Tibial nerve (tissue), 4 donors: ENCODE measurements at places on chromosomes 16 and 17. TPM values are rescaled to one million over a fixed set of nuclear protein-coding genes. Genes with fewer than 3 reads are reported as not detected.

GRCh38 chr17:49359990-49360795 is 1.9 kb downstream of the ZNF652 start:
- H3K27ac ChIP-seq, result peak overlapping the region; percentile 96
- H3K36me3 ChIP-seq, result no peaks in the 10 kb centered on the region
- H3K4me1 ChIP-seq, result no peaks in the 10 kb centered on the region
- no peak for DNase-seq
- no peaks in the 10 kb centered on the region for H3K27me3 ChIP-seq
- H3K4me3 ChIP-seq, result peak overlapping the region; percentile 95

DNA sequence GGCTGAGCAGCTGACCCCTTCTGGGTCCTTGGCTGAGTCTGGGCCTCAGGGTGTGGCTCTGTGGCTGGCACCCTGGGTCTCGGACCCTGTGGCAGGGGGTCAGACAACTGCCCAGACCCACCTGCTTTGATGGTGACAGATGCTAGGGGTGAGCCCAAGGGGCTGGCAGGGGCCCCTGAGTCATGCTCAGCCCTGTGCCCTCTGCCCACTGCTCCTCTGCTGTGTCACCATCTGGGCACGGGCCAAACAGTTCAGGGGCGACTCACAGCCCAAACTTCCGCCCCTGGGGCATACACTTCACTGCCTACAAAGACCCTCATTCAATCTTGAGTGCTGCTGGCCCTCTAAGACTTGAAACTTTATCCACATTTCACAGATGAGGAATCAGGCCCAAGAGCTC is 5.7 kb downstream of the ADGRG1 start:
- no peak overlapping the region for H3K27ac ChIP-seq
- no peak for DNase-seq
- H3K4me3 ChIP-seq, result no peak overlapping the region
- H3K4me1 ChIP-seq, result peaks cover 78% of the 10 kb centered on the region
- no peaks in the 10 kb centered on the region for H3K36me3 ChIP-seq

- H3K27me3 ChIP-seq, result no peaks in the 10 kb centered on the region
- no peak overlapping the region for H3K4me3 ChIP-seq
- H3K4me1 ChIP-seq, result peaks cover 29% of the 10 kb centered on the region
- H3K27ac ChIP-seq, result peak overlapping the region; percentile 59
Observed at GRCh38 chr17:50205111-50205962, 3.9 kb upstream of the COL1A1 start.

- no peak for DNase-seq
- peaks cover 18% of the 10 kb centered on the region for H3K27me3 ChIP-seq
- H3K4me1 ChIP-seq, result no peaks in the 10 kb centered on the region
- no peak overlapping the region for H3K4me3 ChIP-seq
- no peak overlapping the region for H3K27ac ChIP-seq
Observed at GRCh38 chr17:46908068-46908737, 14.8 kb upstream of the GOSR2 start.

- no peaks in the 10 kb centered on the region for H3K4me1 ChIP-seq
- H3K36me3 ChIP-seq, result no peaks in the 10 kb centered on the region
- H3K27ac ChIP-seq, result no peak overlapping the region
- DNase-seq, result no peak
Observed at GRCh38 chr17:80408872-80409271, 6.1 kb upstream of the ENDOV start.

- H3K27me3 ChIP-seq, result no peaks in the 10 kb centered on the region
- no peaks in the 10 kb centered on the region for H3K36me3 ChIP-seq
- H3K4me3 ChIP-seq, result no peak overlapping the region
- H3K27ac ChIP-seq, result no peak overlapping the region
Observed at GRCh38 chr16:87000001-87000400, 317.2 kb downstream of the C16orf95 start.

GRCh38 chr17:33040461-33040860 is 48.8 kb downstream of the SPACA3 start:
- no peak for DNase-seq
- H3K27ac ChIP-seq, result no peak overlapping the region
- H3K4me3 ChIP-seq, result no peak overlapping the region
- H3K4me1 ChIP-seq, result no peaks in the 10 kb centered on the region
- H3K36me3 ChIP-seq, result no peaks in the 10 kb centered on the region

Gene KRT25
- 0.22 TPM for total RNA-seq

GRCh38 chr17:35730400-35731005 is 936 bp upstream of the RASL10B start:
- H3K4me1 ChIP-seq, result peaks cover 47% of the 10 kb centered on the region
- no peaks in the 10 kb centered on the region for H3K27me3 ChIP-seq
- no peak for DNase-seq

GRCh38 chr16:14354561-14355351 is 275.3 kb downstream of the PARN start:
- H3K36me3 ChIP-seq, result no peaks in the 10 kb centered on the region
- H3K4me3 ChIP-seq, result peak overlapping the region; percentile 1

DNA sequence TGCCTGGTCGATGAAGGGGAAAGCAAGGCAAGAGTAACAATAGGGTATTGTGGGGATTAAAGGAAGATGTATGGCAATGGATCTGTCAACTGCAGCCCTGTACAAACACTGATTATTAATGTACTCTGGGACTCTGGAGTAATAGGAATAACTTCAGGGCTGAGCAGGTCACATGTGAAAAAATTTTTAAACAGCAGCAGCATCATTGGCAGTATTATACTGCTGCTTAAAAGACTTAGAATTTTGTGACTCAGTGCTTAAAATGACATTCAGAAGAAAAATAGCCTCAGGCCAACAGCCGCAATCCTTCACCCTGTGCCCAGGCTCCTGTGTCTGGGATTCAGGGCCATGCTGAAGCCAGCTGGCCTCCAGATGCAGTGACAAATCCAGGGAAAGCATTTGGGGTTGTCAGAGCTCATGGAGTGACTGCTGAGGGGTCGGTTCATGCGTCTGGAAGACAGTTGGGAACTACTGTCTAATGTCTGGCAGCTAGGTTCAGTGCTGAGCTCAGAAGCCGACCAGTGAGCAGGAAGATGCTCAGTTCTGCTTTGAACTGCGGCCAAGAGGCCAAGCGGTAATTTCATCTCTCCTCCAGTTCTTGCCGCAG is 22.2 kb downstream of the TEX2 start:
- H3K27me3 ChIP-seq, result no peaks in the 10 kb centered on the region
- peak overlapping the region; percentile 64 for H3K27ac ChIP-seq
- peak; percentile 49 for DNase-seq
- H3K4me3 ChIP-seq, result no peak overlapping the region
- H3K36me3 ChIP-seq, result no peaks in the 10 kb centered on the region

Gene ZCCHC14
- 15.3 TPM for total RNA-seq

DNA sequence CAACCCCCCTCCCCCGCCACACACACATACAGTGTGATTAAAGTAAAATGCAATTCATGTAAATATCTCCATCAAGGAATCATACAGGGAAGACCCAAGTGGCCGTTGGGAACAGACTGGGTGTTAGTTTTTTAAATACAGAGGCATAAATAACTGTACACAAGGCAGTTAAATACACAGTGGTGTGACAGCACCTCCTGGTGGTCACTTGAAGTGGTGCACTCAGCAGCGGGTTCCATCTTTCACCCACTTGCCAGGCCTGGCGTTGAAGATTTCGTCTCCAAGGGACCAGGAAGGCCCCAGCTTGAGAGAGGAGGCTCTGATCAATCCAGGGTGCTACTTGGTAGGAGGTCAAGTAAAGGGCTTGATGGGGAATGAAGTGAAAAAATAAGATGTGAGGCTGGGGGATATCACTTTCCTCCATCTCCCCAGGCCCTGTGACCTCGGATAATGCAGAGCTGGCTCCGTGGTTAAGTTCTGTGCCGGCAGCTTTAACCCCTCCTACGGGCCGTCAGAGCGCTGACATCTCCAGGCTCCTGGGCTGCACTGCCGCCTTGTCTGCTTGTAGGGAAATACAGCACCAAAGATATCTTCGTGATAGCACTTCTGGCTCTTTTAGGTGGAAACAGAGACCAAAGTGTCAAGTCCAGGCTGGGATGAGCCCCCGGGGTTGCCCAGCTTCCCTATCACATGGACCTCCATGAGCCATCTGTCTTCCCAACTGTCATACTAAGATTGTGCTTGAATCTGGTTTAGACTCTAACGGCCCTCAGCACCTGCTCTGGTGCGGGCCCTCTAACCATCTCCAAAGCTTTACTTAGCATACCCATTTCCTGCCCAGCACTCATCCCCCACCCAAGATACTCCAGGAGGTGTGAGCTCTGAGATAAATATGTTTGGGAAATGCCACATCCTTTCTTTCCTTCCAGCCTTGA is 20.7 kb downstream of the LGALS9 start:
- H3K27me3 ChIP-seq, result no peaks in the 10 kb centered on the region
- peak; percentile 57 for DNase-seq
- no peaks in the 10 kb centered on the region for H3K36me3 ChIP-seq
- H3K4me1 ChIP-seq, result no peaks in the 10 kb centered on the region
- no peak overlapping the region for H3K27ac ChIP-seq
